CD4-positive, alpha-beta T cell (primary cell): ENCODE measurements at places on chromosomes 11 and 22.
A peak's percentile ranks its signal among the peaks of the same experiment; 100 is the strongest.

GRCh38 chr11:67491276-67492068 is 8.6 kb downstream of the AIP start:
- no peak for DNase-seq

DNA sequence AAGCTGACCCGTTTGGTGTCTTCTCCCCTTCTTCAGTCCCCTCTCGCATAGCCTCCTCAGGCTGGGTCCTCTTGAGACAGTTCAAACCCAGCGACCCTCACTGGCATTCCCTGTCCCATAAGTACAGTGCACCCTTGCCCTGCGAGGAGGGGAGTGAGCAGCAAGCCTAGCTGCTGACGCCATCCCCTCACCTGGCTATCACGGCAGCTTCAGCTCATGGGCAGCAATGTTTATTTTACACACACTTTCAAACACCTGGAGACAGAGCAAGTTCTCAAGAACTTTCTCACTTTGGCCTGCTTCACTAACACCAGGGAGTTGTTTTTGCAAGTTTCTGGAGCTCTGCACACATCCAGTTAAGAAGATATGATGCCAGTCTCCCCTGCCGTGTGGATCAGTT is 189.6 kb upstream of the E2F8 start:
- no peak for DNase-seq

DNA sequence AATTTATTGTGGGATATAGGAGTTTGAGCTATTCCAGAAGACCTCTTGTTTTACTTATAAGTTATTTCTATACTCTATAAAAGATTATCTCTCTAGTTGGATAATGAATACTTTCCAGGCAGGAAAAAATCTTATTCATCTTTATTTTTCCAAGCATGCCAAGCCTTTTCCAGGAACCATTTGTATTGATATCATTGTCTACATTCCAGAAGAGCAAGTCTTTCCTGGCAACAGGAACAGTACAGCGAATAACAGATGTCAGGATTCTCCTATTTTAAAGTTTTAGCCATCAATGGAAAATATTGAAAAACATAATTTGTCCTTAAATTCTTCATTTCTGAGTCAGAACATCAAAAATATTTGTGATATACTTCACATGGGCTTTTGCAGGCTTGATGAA is 5.2 kb upstream of the NXPE1 start:
- DNase-seq: no peak

- no peak for DNase-seq
Measured at GRCh38 chr22:29720811-29721323, 1.1 kb downstream of the CABP7 start.

DNA sequence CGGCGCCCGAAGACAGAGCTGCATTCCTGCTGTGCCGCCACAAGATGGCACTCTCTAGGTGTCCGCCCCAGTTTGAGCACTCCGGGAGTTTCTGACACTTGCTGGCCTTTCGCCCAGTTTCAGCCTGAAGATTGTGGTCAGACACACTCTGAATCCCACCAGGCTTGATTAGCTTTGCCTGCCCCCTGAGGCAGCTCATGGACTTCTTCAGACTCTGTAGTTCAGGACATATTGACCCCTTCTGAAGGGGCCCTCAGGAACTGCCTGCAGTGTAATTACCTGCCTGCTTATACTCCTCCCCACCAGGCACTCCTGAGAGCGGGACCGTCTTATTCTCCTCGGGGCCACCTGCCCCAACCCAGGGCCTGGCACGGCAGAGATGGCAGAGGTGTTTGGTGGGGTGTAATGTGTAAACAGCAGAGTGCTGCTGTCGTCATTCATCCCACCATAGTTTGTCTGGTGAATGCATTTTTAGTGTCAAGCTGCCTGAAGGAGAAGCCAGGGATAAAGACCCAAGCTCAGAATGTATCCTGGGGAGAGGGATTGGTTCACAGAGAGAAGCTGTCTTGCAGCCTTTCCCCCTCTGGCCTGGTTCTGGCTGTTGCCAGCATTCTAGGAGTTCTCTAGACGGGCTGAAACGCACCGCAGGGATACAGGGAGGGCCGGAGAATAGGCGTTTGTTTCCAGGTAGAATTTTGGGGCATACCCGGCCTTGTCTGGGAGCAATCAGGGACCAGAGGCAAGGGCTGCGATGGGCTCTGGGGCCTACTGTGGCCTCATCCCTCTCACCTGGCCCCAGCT is 46.4 kb downstream of the EIF3F start:
- peak; percentile 33 for DNase-seq

GRCh38 chr11:61682093-61682732 is 2.0 kb downstream of the DAGLA start:
- DNase-seq: no peak

DNA sequence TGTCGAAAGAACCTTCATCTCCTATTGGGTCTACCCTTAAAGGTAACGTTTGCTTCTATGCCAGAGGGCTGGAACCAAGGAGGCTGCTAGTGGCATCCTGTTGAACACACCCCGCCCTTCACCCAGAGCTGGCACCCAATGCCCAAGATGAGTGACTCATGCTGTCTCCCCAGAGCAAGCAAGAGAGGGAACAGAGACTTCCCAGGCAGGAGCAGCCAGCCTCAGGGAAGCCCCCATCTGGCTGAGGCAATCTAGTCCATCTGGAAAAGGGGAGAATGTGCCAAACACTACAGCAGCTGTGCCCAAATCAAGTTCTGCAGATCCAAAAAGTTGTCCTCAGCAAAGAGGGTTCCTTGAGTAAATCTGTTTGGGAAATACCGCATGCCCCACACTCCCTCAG is 91.9 kb upstream of the TP53I11 start:
- DNase-seq: no peak

- DNase-seq: no peak
Measured at GRCh38 chr11:122091835-122092234, 24.2 kb downstream of the BLID start.

DNA sequence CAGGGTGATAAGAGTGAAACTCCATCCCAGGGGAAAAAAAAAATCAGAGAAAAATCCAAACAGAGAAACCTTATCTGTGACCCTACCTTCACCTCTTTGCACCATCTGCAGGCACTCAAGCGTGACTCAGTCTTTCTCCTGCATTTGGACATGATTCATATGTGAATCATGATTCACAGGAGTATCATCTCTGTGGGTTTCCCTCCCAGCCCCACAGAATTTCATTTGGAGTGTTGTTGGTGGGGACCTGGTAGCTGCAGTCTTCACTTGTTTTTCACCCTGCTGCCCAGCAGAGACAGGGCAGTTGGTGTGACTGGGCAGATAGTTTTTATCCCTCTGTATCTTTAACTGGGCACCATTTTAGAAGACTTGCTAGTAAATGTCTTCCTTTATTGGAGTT is 75.7 kb downstream of the DEPDC5 start:
- DNase-seq: no peak

DNA sequence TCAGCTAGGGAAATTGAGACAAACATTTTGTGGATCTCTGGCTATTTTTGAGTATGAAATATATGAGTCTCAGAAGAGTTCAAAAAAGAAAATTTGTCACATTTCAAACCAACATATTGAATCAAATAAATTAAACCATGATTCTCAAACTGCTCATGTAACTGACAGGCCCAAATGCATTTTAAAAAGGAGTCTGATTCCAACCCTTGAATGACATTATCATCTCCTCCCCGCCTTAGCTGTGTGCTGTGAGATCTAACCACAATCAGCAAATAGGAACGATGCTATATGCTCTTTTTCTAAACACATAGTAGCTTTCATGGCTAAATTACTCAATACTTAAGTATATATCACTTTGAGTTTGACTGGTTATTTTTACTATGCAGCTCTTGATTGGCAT is 57.1 kb downstream of the EFCAB6 start:
- DNase-seq: no peak

GRCh38 chr11:42707541-42707940 is 604.3 kb upstream of the API5 start:
- no peak for DNase-seq

GRCh38 chr22:24422102-24422665 is 5.2 kb upstream of the ADORA2A start:
- no peak for DNase-seq

DNA sequence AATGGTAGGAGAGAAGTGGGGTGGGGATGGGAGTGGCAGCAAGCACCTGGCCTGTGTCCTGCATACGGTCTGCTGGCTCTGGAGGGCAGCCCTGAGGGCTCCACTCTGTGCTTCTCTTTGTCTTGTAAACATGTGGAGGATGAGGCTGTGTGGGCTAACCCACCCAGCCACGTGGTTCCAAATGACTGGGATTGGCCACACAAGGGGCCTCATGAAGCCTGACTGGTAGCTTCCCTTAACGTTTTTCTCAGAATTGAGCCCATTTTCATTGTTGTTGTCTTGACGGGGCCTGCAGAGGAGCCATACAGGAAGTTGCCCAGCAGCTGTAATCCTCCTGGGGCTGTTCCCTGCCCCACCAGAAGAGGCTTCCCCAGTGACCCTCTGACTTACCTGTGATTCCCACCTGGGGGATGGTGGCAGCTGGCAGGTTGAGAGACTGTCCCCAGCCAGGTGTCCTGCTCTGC is 18.0 kb downstream of the DERL3 start:
- no peak for DNase-seq

GRCh38 chr11:119906376-119906775 is 177.4 kb upstream of the NECTIN1 start:
- no peak for DNase-seq

GRCh38 chr11:62544581-62545436 is 1.8 kb downstream of the AHNAK start:
- no peak for DNase-seq

DNA sequence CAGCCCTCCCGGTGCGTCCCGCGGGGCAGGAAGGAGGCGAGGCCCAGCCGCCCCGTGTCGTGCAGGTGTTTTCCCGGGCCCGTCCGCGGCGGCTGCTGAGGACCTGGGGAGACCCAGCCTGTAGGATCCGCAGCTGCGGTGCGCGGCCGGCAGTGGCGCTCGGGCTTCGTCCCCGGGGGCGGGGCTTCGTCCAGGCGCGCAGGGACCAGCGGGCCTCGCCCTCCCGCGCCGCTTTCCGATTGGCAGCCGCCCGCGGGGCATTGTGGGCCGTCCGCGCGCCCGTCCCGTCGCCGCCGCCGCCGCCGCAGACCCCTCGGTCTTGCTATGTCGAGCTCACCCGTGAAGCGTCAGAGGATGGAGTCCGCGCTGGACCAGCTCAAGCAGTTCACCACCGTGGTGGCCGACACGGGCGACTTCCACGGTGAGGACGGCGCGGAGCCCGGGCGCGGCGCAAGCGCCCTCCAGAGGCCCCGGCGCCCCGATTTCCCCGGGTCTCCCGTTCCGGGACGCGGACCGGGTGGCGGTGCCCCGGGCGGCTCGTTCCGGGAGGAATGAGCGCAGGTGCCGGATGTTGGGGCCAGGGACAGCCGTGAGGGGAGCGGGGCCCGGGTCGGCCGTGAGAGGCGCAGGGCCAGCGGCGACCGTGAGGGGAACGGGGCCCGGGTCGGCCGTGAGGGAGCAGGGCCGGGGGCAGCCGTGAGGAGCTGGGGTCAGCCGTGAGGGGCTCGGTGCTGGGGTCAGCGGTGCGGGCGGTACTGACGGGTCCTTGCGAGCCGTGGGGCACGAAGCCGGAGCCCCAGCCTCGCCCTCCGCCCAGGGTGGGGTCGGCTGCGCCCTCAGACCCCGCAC is at the start of gene TALDO1:
TSS of gene TALDO1 (plus strand) at position 307 of the 849 bp plus-strand sequence. CDS start at position 325, 18 bp downstream.
- peak; percentile 48 for DNase-seq

GRCh38 chr11:101336155-101336554 is 206.5 kb upstream of the PGR start:
- DNase-seq: no peak

DNA sequence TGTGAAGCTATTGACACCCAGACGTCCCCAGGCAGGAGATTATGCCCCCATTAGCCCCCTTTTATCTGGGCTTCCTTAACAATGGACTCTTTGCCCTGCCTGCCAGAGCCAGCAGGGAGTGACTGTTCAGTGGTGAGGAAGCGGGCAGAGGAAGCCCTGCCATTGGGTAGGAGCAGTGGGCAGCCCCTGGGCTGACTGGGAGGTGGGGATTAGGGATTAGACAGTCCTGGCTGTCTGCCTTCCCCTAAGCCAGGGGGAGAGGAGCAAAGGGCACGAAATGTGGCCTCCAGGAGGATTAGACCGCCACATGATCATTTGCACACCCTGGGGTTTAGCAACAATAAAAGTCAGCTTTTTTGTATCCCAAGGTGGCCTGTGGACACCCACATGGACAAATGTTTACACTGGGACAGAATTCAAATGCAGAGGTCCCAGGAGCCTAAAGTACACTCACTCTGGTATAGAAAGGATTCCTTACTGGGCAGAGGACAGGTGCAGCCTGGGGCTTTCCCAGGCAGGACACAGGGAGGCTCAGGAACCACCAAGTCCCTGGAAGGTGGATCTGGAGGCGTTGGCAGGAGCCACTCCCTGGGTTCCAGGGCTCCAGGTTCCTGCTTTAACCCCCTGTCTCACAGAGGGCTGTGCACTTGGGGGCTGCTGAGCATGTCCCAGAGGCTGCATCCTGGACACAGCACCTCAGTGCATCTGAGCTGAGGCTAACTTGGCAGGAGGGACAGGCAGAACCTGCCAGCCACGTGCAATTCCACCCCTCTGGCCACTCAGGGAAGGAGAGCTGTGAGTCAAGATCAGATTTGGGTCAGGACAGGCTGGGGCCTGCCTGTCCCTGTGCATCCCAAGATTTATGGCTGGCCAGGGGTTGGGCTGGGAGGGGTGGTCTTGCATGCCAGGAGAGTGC is 2.1 kb downstream of the PNPLA3 start:
- no peak for DNase-seq

DNA sequence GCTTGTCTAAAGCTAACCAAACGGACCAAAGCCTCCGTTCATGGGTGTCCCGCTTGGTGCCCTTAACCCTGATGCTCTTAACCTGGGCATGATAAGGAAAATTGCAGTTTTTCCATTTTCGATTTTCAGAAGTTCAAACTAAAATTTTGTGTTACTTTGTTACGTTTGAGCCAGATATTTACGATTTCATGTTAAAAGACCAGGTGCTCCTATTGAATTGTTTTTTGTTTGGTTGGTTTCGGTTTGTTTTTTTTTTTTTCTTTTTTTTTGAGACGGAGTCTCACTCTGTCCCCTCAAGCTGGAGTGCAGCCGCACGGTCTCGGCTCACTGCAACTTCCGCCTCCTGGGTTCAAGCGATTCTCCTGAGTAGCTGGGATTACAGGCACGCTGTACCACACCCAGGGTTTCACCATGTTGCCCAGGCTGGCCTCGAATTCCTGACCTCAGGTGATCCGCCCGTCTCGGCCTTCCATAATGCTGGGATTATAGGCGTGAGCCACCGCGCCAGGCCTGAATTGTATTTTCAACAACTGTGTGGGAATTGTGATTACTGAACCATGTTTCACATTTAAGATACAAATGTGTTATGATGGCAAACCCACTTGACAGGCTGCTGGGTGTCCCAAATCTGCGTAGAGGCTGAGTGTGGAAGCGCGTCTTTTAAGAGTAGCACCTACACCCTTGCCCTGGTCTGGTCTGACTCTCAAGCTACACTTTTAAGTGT is 864 bp upstream of the USP28 start:
- DNase-seq: no peak

DNA sequence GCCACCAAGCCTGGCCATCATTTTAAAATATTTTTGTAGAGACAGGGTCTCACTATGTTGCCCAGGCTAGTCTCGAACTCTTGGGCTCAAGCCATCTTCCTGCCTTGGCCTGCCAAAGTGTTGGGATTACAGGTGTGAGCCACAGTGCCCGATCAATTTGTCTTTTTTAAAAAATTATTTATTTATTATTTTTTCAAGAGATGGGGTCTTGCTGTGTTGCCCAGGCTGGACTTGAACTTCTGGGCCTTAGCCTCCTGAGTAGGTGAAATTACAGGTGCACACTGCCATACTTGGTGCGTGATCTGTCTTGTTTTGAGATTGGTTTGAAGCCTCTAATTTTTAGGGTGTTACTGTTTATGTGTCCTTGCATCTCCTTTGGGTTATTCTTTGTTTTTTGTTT is 10.2 kb downstream of the CABIN1 start:
- DNase-seq: no peak

GRCh38 chr11:61922539-61922938 is 5.2 kb upstream of the RAB3IL1 start:
- no peak for DNase-seq
